ENCODE measurements at places on chromosomes 5 and 9.

GRCh38 chr9:2874001-2874750 is 30.3 kb upstream of the PUM3 start:
- DNase-seq = no peak

DNA sequence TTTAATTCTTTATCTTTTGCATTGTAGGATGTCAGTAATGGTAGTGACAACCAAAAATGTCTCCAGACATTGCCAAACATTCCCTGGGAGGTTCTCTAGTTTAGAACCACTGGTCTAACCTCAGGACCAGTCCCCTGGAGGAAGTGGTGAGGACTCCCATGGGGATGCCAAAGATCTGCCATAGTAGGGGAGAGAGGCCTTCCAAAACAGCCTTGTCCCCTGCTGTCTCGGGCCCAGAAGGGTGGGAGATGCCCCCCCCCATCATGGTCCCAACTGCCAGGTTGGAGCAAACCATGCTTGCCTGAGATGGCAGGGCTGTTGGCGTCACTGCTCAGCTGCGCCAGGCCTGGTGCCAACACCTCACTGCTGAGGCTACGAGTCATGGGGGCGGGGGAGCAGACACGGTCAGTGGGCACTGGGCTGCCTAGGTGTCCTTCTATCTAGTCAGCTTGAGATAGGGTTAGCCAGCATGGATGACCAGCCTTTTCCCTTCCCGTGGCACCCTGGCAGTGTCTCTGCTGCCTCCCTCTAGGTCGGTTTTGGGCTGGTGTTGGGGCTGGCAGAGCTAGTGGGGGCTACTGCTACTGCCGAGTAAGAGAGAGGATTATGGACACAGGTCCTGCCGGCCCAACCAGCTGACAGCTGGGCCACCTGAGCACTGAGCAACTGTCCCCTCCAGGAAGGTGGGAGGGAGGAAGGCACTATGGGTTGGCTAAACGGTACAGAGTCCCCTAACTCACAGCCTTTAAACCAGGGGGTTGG is 8.3 kb upstream of the CXXC5 start:
- no peak for DNase-seq

GRCh38 chr9:101527066-101527465 is 6.6 kb upstream of the RNF20 start:
- DNase-seq = no peak

DNA sequence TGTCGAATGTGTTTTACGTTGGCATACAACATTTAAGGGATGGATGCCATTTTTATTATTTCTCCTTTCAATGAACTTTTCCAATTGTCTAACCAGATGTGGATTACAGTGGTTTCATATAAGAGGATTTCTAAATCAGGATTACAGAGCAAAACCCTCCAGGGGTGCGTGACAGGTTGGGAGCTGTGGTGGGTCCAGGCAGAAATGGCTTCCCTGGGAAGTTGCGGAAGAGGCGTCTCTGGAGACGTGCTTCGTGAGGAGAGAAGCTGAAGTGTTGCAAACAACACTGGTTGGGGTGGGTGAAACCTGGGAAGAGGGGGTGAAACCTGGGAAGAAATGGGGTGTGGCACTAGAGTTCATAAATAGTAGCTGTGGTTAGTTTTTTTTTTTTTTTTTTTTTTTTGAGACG is 4.5 kb upstream of the RPL26L1 start:
- DNase-seq = no peak

DNA sequence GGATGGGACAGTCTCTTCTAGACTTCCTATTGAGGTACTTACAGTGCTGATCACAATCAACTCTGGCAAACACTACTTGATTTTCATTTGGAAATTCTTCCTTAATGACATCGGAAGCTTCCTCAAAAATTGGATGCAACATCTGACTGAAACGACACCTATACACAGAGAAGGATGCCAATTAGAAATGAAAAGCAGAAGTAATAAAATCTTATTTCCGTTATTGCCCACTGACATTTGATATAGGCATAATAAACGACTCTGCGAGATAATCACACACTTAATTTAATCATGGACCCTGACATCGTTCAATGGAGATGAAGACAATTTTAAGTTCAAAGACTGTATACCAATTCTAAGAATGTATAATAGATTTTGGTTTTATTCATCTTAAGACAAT is 46.4 kb downstream of the ERP44 start:
- DNase-seq = no peak

DNA sequence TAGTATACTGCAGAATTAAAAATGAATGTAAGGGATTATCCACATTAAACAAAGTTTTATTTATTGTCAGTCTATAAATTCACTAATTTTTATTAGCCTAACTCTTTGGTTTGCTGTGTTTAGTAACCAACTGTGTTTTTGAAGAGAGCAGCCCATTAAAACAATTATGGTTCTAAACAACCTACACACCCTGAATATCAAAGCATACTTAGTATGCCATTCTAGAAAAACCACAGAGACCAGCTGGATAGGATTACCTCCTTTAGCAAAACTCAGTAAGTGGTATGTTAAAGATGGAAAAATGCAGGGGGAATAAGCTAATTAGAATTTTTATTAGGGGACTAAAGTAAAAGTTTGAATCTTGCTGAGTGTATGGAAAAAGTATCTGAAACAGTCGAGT is 1981.7 kb upstream of the NUDT12 start:
- no peak for DNase-seq

- no peak for DNase-seq
These were observed 258.7 kb downstream of the TRIM32 start for GRCh38 chr9:116945817-116946216.

GRCh38 chr9:34403554-34404380 is 27.1 kb upstream of the MYORG start:
- DNase-seq = peak; percentile 58

GRCh38 chr9:18393340-18394130 is 80.4 kb upstream of the ADAMTSL1 start:
- no peak for DNase-seq

GRCh38 chr5:92635001-92635461 is 946.0 kb downstream of the NR2F1-AS1 start:
- no peak for DNase-seq

GRCh38 chr5:178869577-178869976 is 9.8 kb downstream of the ZNF354B start:
- DNase-seq = no peak

GRCh38 chr5:67164856-67165525 is 31.6 kb downstream of the CD180 start:
- DNase-seq = no peak

- DNase-seq = no peak
These were observed 534.5 kb downstream of the EBF1 start for GRCh38 chr5:158565017-158565789.

GRCh38 chr9:95107001-95107749 is 210.3 kb downstream of the FANCC start:
- no peak for DNase-seq

GRCh38 chr9:88750832-88751360 is 215.9 kb downstream of the NXNL2 start:
- no peak for DNase-seq

DNA sequence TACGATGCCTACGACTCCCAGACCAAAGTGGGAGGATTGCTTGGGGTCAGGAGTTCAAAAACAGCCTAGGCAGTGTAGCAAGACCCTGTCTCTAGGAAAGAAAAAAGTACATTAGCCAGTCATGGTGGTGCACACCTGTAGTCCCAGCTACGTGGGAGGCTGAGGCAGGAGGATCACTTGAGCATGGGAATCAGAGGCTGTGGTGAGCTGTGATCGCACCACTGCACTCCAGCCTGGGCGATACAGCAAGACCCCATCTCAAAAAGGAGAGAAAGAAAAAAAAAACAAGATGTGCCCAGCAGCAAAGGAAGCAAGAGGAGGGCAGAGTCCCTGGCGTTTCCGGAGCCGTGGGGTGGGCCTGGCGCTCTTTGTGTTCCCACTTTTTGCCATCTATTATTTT is 79.4 kb upstream of the CACNA1B start:
- no peak for DNase-seq

DNA sequence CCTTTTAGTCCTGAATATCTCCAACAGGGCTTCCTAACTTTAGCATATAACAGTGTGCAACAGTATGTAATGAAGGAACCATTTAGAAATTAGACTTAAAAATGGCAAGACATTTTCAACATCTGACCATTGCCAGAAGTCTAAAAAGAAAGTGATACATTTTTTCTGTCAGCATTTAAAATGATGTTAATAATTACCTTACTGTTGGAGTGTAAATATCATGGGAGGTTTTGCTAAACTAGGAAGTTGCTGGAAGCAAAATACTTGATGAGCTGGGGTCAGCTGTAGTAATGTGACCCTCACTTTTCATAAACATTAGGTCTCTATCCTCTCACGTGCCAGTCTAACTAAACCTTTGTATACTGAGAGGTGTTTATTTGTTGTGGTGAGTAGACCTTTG is 68.8 kb downstream of the NTRK2 start:
- no peak for DNase-seq

GRCh38 chr5:122501089-122501435 is 189.0 kb downstream of the SNCAIP start:
- DNase-seq = no peak

- DNase-seq = no peak
These were observed 24.3 kb downstream of the NOTCH1 start for GRCh38 chr9:136521537-136521936.

DNA sequence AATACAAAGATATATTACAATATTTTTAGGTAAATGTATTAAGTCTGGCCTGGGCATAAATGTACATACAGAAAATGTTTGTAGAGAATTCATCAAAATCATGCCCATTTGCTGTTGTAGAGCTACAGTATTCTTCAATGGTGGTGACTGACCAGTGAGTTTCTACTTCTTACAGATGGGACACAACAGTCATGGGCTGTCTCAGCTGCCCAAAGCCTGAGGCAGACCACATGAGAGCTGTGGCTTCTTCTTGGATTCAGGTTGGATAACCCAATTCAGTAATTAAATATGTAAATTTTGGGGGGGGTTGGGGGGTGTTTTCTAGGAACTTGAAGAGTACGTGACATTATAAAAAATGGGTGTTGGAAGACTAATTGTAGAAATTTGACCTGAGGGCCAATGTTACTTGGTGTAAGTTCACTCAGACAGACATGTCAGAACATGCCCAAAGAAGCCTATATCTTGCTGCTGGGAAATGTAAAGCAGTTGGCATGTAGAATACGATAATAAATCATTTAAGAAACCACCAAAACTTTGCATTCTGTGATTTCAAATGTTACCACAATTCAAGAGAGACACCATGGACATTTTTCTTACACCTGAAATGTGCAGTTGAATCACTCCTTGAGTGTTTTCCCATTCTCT is 17.9 kb downstream of the STARD4 start:
- DNase-seq = no peak

DNA sequence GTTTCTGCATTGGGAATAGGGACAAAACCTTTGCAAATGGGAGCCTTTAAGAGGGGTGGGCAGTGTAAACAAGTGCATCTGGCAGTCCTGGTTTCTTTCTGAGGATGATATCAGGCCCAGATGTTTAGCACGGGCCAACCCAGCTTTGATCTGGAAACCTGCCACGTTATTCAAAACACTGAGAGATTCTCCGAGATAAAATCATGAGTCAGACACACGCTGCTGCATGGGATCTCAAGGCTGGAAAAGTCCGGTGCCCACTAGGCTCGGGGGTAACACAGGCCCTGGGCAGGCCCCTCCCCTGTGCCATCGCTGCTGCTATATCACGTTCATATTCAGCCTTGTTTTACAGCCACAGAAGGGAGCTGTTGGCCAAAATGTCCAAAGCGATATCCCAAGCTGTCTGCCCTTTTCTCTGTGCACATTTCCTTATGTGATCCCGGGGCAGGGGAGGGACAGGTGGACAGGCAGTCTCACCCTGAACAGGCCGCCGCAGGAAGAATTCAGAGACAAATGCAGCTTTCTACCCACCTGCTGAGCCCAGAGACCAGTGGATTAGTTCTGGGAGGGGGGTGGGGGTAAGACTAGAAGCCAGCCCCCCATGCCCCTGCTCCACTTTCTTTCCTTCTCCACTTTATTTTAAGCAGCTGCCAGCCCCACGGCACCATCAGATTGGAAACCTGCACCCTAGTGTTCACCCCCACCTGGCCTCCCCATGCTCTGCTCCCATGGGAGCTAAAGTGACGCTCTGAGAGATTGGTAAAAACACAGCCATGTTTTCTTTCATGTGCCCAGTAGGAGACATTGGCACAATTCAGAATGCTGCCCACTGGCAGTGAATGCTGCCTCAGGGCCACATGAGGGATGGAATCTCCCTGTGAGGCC is 63.1 kb downstream of the TMOD1 start:
- no peak for DNase-seq

- no peak for DNase-seq
These were observed 81.9 kb downstream of the KLF4 start for GRCh38 chr9:107407675-107408074.

DNA sequence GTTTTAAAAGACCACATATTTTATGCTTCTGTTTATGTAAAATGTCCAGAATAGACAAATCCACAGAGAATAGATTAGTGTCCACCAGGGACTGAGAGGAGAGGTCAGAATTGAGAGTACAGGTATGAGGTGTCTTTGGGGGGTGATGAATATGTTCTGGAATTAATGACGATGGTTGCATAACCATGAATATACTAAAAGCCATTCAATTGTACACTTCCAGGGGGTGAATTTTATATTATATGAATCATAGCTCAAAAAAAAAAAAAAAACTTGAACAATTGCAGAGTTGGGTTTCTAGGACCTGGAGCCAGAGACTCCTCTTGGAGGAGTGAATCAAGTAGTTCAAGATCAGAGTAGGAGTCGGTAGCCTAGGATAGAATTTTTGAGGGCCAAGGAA is 57.8 kb upstream of the RUSC2 start:
- no peak for DNase-seq

GRCh38 chr5:110021251-110021650 is 331.5 kb downstream of the MAN2A1 start:
- DNase-seq = no peak

- DNase-seq = no peak
These were observed 27.0 kb downstream of the TLE4 start for GRCh38 chr9:79598562-79599345.

DNA sequence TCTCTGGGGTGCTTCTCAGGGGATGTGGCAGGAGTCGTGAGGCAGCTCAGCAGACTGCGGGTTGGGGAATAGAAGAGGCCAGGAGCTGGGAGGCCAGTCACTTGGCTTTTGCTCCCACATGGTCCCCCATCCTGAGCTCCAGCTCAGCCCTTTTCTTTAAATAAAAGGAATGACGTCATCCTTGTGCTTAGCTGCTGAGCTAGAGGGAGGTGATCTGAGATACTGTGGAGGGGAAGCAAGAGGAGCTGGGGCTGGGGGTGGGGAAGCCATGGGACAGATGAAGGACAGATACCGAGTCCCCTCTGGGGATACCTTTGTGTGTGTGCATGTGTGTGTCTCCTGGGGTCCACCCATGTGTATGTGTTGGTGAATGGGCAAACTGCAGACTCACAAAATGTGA is 89.0 kb upstream of the ARAP3 start:
- no peak for DNase-seq

GRCh38 chr9:96611302-96611701 is 8.3 kb downstream of the CDC14B start:
- no peak for DNase-seq

DNA sequence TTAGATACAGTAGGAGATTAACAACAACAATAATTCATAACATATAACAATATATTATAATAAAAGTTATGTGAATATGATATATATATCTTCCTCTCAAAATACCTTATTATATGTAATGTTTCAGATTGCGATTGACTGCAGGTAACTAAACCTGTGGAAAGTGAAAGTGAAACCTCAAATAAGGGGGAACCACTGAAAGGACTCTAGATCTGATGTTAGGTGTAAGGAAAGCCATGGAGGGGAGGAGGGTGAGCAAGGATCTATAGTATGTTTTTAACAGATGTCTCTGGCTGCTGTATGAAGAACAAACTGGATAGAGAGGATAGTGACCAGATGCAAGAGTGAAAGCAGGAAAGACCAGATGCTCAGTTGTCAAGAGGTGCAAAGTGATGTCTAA is 5.8 kb upstream of the FSTL4 start:
- no peak for DNase-seq

Measured in hippocampal formation (tissue), 2 donors.